ENCODE measurements at places on chromosomes 13 and 19. TPM values are rescaled to one million over a fixed set of nuclear protein-coding genes. Genes with fewer than 3 reads are reported as not detected.
A peak's percentile ranks its signal among the peaks of the same experiment; 100 is the strongest.

DNA sequence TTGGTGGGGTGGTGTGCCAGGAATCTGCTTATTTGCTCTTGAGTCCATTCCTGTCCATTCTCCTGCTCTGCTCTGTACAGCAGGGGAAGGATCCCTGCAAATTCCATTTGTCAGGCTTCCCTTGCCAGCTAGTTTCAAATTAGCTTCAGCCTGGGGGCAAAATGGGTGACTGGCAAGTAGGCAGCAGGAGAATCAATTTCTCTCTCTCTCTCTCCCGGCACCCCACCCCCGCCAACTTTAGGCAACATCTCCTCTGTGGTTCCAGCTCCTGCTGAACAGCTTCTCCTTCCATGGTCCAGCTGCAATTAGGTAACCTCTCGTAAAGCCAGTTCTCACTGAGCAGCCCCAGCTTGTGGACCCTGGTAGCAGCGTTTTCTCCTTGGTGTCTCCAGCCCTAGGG, 6.7 kb upstream of the MYCBP2 start:
- DNase-seq, result no peak

- no peak for DNase-seq
These were observed 13.8 kb downstream of the DNASE2 start for GRCh38 chr19:12867120-12868099.

TNNI3 gene
- 4.5 TPM for total RNA-seq

DNA sequence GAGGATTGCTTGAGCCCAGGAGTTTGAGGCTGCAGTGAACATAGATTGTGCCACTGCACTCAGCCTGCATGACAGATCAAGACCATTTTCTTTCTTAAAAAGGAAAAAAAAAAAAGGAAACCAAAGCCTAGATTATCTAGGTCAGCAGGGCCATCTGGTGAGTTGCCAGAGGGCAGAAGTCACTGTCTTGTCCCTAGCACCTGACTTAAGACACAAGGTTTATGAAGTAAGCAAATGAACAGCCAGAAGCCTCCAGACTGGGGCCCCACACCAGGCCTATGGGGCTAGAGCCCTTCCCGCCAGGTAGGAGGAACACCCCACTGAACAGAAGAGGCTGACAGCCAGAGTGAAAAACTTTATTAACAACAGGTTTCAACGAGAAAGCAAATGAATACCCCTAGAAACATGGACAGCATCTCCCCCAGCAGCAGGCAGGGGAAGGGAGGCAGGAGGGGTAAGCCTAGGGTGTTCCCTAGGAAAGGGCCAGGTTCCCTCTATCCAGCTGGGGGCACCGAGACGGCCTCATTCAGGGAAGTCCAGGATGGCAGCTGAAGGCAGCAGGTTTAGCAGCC, 1.2 kb downstream of the WDR83 start:
- no peak for DNase-seq

- no peak for DNase-seq
These were observed 2.0 kb downstream of the REX1BD start for GRCh38 chr19:18590273-18591272.

C3 gene
- total RNA-seq, result 3.5 TPM

DNA sequence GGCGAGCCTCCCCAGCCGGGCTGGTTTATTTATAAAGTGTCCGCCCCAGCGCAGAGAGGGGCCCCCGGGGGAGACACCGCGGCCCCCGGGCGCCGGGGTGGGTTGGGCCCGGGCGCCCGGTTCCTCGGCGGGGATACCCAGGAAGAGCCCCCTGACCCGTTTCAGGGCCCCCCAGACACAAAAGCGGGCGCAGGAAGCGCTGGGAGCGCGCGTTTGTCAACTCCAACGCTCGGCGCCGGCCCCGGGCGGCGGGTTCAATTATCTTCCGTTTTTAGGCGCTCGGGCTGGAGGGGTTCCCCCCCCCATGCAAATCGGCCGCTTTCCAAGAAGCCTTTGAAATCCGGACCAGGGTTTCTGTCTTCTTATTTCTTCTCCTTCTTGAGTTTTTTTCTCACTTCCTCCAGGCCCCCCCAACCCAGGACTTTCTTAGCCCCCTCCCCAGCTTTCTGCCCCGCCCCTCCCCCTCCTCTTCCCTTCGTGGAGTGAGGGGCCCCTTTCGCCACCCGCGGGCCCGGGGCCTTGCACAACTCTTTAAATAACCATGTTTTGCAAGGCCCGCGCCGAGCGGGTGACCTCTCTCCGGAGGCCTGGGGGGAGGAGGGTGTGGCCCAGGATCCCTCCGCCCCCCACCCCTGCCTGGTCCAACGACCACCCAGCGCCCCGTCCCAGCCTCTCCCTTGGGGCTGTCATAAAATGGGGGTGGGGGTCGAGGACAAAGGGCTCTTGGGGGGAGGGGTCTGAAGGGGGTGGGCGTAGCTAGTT, 935 bp downstream of the ARID3A start:
- DNase-seq, result no peak

DNA sequence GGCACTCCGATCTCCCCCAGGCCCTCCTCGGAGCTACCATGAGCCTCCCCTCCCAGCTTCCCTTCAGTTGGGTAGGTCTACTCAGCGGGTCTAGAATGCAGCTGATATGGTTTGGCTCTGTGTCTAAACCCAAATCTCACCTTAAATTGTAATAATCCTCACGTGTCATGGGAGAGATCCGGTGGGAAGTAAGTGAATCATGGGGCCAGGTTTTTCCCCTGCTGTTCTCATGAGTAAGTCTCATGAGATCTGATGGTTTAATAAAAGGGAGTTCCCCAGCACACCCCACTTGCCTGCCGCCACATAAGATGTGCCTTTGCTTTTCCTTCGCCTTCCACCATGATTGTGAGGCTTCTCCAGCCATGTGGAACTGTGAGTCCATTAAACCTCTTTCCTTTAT, 14.5 kb upstream of the DOCK9 start:
- no peak for DNase-seq

ELSPBP1 gene
- total RNA-seq, result not detected

DNA sequence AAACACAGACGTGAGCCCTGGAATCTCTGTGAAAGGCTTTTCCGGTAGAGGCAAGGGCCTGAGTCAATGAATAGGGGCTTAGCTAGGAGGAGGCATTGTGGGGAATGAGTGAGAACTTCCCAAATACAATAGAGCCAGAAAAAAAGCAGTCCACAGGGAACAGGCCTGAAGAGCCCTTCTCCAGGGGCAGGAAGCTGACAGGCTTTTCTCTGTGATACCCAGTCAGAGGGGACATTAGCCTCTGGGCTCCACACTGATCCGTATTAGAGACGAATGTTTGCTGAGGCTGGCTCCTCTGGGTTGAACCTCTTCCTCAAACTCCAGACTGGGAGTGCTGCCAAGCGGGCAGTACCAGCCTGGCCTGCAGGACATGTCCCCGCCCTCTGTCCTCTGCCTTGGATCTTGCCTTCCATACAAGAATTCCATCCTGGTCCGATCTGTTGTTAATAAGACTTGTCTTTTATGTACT, 2.3 kb downstream of the DHRS12 start:
- DNase-seq, result no peak

- DNase-seq, result no peak
These were observed 1162.3 kb downstream of the SLITRK1 start for GRCh38 chr13:82719987-82720386.

CALR3 gene
- not detected for total RNA-seq

DNA sequence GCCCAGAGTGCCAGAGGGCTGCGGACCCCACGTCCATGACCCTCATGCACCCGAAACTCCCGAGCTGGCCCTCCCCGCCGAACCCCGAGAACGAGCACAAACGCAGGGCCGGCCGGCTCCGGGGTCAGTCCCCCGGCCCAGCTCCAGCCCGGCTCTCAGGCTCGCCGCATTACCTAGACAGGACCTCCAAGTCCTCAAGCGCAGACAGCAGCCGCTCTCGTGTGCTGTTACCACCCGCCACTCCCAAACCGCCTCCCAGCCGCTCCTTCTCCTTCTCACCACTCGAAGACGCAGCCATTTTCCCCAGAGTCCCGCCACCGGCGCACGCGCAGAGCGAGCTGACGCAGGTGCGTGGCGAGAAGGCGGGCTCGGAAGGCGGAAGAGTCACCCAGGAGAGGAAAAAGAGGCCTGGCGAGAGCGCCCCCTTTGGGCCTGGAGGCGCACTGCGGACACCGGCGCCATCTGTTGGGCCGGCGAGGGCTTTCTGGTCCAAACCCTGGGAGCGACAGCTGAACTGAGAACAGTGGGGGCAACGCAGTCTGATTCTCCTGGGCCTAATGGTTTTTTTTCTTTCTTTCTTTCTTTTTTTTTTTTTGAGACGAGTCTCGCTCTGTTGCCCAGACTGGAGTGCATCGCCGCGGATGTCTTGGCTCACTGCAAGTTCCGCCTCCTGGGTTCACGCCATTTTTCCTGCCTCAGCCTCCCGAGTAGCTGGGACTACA, at the start of gene MED4:
Gene MED4, minus strand, starts transcription at position 324 of the 722 bp plus-strand sequence. Its CDS starts 26 bp downstream, at position 298.
- peak; percentile 88 for DNase-seq

- DNase-seq, result no peak
These were observed 48.4 kb downstream of the CYP4F22 start for GRCh38 chr19:15556634-15557181.

- DNase-seq, result peak; percentile 23
These were observed 780.8 kb downstream of the GPC5 start for GRCh38 chr13:92179223-92179622.

CEACAM19 gene
- 0.59 TPM for total RNA-seq

GRCh38 chr19:9741476-9742171, 26.9 kb downstream of the ZNF846 start:
- DNase-seq, result no peak

FRY gene
- 12.8 TPM for total RNA-seq

DNA sequence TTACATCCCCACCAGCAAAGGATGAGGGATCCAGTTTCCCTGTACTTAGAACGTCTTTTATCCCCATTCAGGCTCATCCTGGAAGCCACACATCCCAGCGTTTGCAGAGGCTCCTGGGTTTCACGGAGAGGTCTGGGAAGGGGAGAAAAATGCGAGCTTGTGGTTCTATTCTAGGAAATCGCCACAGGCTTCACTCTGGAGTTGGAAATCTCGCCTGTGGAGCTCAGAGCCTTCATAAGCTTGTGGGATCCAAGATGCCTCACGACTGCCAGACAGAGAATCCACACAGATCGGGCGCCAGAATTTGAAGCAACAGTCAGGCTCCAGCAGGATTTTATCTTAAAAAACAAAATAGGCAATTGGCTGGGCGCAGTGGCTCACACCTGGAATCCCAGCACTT, 157.9 kb downstream of the PTPRS start:
- no peak for DNase-seq

DNA sequence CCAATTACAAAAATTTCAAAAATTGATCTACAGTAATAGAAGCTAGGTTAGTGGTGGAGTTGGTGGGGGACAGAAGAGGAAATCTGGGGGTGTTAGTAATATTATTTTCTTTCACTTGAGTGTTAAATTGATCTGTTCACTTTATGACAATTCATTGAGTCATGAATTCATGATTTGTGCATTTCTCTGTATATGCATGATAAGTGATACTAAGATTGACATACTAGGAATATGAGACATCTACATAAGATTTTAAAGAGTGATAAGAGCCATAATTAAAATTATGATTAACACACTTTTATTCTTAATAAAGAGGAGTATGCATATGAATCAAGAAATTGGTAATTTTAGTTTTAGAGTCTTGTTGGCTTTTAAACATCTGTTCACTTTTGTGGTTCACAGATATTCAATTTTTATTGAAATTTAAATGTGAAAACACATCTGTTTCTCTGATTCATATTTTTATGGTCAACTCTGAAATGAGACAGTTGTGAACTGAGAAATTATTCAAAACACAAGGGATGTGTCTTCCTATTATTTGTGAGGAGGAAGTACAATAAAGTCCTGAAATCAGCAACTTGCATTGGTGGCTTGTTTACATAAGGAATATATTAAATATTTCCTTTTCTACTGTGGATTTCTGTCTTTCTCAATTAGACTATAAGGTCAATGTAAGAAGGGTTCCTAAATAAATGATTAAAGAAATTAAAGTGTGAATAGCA, 196.5 kb downstream of the ITGBL1 start:
- DNase-seq, result no peak

PCSK4 gene
- total RNA-seq, result 0.79 TPM

DNA sequence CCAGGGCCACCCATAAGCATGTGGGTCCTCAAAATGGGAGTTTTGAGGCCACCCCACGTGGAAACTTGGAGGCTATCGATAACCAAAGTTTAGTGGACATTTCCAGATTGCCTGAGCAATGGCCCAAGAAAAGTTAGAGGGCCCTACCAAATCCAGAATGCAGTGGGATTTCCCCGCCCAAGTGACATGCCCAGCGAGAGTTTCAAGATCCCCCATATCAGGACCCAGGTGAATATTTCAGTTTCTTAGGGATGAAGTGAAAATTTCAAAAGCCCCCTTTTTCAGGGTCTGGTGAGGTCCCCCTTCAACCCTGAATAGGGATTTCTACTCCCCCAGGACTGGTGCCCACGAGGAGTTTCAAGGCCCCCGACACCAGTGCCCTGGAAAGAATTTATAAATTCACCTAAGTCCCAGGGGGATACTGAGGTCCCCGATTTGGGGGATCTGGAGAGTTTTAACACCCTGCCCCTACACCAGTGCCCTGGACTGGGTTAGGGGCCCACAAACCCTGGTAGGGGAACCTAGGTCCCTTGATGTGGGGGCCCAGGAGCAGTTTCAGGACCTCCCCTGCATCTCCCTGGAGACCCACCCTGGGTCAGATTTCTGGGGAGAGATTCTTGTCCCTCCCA, 695 bp downstream of the BST2 start:
- DNase-seq, result no peak

CCL25 gene
- not detected for total RNA-seq

DNA sequence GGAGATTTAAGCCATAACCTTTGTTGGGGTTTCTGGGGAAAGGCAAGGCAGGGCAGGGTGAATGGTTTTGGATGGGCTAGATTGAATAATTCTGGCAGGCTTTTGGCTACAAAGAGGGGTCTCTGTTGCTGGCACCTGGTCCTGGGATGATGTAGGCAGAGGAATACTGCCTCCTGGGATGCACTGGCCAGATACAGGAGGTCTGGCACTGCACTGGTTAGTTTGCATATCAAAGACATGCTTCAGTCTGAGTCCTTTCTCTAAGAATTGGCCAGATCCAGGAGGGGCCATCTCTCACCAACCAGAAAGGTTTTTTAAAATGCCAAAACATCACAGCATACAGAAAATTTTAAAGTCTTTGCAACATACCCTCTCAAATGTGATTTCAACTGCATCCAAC, 8.0 kb upstream of the MEDAG start:
- no peak for DNase-seq

C1QTNF9 gene
- total RNA-seq, result not detected

DNA sequence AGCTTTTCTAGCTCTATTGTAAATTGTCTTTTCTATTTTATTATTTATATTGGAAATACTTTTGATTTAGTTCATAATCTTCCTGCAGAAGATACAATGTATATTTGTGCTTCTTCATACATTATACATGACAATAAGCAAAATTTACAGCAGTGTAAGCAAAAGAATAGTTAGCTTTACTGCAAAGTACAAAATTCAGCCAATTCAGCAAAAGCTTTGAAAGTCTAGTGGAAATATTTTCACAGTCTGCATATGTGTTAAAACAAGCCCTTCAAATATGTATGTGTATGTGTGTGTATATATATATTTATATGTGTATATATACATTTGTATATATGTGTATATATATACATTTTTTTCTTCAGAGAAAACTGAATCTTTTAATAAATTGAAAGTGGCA, 879.1 kb downstream of the SLITRK1 start:
- no peak for DNase-seq

All from NCI-H460 (cell line).